ENCODE measurements at places on chromosomes 7 and 10. TPM values are rescaled to one million over a fixed set of nuclear protein-coding genes. Genes with fewer than 3 reads are reported as not detected.

HTRA1 gene
- 32.8 TPM for total RNA-seq

SFMBT2 gene
- total RNA-seq, result 1.3 TPM

RARRES2 gene
- 1.1 TPM for total RNA-seq

NEUROG3 gene
- not detected for total RNA-seq

FEZF1 gene
- total RNA-seq, result not detected

Data from Panc1 (cell line).